Hepatic stellate cell (primary cell): ENCODE measurements at places on chromosomes 12 and 14.

- no peak for DNase-seq
Observed at GRCh38 chr14:77186911-77187648, 5.5 kb downstream of the TMEM63C start.

DNA sequence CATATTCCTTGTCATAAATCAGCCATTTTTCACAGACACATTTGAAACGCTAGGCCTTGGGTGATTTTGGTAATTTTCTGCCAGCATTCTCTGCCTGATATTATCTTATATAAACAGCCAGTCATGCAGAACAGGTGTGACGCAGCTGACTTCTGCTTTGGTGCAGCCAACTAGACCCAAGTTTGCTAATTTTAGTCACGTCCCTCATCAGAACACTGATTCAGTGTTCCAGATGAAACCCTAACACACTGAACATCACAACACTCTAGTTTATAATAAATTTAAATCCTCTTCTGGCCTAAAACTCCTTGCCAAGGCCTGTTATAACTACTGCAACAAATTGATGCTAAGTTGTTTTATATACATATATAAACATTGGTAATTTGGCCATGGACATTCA, 386.1 kb downstream of the SEC23A start:
- no peak for DNase-seq

GRCh38 chr14:20970983-20971704, 15.9 kb downstream of the RNASE2 start:
- peak; percentile 81 for DNase-seq

DNA sequence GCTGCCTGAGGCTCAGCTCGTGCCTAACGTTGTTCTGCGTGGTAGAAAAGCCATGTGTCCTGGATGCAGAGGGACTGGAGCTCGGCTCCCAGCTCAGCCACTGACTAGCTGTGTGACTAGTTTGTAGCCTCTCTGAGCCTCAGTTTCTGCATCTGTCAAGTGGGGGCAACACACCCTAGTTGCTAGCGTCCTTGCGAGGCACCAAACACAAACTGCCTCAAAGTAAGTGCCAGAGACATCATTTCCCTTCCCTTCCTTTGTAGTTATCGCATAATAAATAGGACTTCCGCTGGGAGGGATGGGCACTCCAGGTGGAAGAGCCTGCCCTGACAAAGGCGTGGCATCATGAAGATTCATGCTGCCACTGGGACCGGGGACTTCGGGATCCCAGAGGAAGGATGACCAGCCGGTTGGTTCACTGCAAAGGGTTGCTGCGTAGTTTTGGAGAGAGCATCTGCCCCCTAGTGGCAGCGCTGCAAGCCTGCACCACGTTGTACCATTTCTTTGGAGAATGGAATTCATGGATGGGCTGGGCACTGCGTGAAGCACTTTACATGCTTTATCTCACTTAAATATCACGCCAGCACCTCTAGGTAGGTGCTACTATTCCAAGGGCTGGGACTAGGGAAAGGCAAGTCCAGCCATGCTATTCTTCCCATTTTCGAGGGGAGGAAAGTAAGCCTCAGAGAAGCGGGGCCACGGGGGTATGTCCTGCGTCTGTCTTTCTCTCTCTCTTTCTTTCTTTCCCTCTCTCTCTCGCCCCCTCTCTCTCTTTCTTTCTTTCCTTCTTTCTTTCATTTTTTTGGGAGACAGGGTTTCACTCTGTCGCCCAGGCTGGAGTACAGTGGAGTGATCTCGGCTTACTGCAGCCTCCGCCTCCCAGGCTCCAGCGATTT, 4.6 kb downstream of the CCDC197 start:
- peak; percentile 89 for DNase-seq

GRCh38 chr12:50706606-50707005, 57.3 kb upstream of the ATF1 start:
- DNase-seq, result no peak

DNA sequence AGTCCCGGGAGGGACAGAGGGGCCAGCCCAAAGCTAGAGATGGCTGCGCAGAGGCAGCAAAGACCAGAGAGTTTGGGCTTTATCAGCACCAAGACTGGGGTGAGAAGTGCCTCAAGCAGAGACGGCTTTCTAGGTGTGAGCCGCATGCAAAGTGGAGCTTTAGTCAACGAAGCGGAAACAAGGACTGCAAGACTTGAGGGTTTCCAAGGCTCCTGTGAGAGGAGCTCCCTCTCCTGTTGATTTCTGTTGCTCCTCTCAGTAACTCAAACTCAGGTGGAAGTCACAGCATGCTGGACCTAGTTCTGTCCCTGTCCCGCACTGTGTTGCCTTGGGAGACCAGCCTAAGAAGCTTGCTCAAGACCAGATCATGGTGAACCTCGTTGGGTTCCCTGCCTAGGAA, 327.8 kb downstream of the MED13L start:
- no peak for DNase-seq

DNA sequence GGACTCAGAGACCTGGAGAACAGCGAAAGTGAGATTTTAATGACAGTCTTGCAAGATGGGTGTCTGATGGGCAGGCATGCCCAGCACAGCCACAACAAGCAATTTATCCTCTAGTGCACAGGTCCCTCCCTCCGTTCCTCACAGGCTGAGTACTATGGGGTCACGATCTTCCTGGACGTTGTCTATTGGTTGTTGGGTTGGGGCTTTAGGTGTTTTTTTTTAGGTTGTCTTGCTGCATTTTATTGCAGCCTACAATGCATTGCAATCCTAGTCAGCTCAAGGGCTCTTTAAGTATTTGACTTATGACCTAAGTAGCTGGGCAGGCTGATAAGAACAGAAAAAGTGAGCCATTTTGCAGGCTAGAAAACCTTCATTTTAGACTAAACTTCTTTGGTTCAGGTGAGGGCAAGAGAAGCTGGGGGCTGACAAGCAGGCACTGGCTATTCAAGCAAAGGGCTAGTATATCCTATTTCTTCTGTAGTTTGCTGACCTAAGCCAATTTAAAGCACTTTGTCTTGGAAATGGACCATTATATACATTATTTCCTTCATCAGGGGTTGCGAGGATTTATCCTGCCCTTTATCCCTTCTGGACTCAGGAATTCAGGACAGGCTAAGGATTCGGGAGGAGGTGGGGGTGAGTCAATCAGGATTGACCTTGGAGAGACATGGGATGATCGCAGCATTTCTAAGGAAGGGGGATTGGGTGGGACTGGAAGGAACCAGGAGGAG, 6.0 kb downstream of the KRT7 start:
- DNase-seq, result no peak
